Pancreas (tissue), 10 donors: ENCODE measurements at places on chromosomes 2 and 18. TPM values are rescaled to one million over a fixed set of nuclear protein-coding genes. Genes with fewer than 3 reads are reported as not detected.

- no peak for DNase-seq
Measured at GRCh38 chr18:59038295-59039039, 101.2 kb upstream of the SEC11C start.

DNA sequence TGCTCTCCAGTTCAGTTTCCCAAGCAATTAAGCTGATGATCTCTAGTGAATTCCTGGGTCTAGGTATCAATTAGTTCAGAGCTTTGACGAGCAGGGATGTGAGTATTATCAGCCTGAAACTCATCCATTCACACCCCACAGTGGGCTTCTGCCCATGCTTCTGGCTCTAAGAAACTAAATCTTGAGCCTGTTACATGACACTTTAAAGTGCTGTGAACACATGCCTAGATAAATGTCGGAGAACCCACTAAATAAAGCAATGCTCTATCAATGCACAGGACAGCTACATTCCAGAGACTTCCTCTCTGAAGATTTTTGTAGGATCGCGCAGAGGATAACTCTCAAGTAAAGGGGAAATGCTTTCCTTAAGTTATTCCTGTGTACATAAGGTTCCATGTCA lies 356.5 kb upstream of the TNP1 start:
- no peak for DNase-seq

- DNase-seq: no peak
Measured at GRCh38 chr2:205025580-205026240, 480.4 kb downstream of the PARD3B start.

DNA sequence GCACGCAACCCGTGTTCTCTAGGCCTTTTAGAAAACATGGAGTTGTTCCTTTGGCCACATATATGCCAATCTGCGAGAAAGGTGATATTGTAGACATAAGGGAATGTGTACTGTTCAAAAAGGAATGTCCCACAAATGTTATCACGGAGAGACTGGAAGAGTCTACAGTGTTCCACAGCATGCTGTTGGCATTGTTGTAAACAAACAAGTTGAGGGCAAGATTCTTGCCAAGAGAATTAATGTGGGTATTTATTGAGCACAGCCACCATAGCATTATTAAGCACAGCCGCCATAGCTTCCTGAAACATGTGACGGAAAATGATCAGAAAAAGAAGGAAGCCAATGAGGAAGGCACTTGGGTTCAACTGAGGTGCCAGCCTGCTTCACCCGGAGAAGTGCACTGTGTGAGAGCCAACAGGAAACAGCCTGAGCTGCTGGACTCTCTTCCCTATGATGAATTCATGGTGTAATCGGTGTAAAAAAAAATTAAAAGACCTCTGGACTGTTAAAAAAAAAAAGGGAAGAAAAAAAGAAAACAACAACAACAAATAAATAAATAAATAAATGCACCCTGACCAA lies 29.0 kb upstream of the REL start:
- DNase-seq: no peak

Gene ACMSD
- 3.4 TPM for polyA plus RNA-seq

Gene PAPOLG
- 3.4 TPM for polyA plus RNA-seq
